Left ventricle myocardium superior (tissue), 1 donor: ENCODE measurements at places on chromosomes 12 and 14. TPM values are rescaled to one million over a fixed set of nuclear protein-coding genes. Genes with fewer than 3 reads are reported as not detected.

Gene SLC39A5
- total RNA-seq: not detected

DNA sequence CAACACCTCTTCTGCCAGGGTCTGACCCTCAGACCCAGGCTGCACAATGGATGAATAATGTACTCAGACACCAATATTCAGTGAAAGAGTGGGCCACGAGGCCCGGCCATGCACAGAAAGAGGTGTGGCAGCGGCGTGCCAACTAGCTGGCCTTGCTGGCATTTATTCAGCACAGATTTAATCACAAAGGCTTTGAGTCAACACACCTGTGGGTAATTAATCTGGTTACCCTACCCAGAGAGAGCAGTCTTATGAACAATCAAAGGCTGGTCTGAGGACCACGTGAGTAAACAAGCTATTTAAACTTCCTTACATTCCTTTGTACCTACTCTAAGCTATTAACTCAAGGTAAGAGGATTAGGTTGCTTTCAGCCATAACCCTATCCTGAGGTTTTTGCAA, 324.8 kb downstream of the C12orf50 start:
- no peak for DNase-seq

DNA sequence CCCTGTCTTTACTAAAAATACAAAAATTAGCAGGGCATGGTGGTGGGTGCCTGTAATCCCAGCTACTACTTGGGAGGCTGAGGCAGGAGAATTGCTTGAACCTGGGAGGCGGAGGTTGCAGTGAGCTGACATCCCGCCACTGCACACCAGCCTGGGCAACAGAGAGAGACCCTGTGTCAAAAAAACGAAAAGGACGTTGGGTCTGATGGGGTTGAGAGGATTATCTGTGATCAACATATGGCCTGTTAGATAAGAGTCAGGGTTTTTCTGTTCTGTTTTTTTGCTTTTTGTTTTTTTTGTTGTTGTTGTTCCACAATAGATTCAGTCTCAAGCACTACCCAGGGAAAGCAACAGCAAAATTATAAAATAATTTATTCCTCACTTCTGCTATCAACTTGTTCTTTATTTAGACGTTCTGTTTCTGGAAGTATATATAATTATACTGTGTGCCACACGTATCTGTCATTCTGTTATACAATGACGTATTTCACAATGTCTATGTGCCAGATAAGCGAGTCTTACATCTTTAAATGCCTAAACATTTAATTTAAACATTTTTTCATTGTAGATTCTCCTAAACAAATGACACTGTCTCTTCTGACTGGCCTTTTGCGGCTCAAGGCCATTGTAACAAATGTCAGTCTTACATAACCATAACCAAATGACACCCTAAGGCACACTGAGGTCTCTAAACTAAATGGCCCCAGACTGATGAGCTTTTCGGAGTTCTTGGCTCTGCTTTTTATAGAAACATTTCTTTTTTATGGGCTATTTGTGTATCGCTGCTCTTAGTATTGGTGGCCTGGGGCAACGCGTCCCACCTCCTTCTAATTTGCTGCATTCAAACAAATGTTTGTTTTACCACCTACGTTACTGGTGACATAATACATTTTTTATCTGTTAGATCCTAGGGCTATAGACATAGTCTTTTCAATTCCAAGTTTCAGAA, 7.2 kb upstream of the P2RX4 start:
- no peak for DNase-seq

DNA sequence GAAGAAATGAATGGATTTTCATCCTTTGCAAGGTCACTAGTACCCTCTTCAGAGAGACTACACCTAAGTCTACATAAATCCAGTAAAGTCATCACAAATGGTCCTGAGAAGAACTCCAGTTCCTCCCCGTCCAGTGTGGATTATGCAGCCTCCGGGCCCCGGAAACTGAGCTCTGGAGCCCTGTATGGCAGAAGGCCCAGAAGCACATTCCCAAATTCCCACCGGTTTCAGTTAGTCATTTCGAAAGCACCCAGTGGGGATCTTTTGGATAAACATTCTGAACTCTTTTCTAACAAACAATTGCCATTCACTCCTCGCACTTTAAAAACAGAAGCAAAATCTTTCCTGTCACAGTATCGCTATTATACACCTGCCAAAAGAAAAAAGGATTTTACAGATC, 40.8 kb downstream of the SPATA7 start:
- DNase-seq: no peak

DNA sequence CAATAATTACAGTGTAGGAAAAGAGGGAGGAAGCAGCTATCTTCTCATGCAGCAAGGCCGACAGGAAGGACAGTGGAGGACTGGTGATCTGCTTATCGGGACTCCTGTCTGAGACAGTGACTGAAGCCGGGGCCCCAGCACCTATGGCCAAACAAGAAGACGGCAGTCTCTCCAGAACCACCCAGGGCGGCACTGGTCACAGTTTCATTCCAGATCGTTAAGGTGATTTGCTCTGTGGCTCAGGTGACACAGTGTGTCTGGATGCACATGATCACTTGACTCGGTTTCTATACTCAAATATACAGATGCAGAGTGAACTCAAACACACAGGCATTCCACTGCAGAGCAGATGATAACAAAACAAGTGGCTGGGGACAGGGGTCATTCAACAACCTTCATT, 52.1 kb upstream of the CORO1C start:
- peak; percentile 28 for DNase-seq

GRCh38 chr12:21813751-21814150, 39.2 kb upstream of the KCNJ8 start:
- DNase-seq: no peak

DNA sequence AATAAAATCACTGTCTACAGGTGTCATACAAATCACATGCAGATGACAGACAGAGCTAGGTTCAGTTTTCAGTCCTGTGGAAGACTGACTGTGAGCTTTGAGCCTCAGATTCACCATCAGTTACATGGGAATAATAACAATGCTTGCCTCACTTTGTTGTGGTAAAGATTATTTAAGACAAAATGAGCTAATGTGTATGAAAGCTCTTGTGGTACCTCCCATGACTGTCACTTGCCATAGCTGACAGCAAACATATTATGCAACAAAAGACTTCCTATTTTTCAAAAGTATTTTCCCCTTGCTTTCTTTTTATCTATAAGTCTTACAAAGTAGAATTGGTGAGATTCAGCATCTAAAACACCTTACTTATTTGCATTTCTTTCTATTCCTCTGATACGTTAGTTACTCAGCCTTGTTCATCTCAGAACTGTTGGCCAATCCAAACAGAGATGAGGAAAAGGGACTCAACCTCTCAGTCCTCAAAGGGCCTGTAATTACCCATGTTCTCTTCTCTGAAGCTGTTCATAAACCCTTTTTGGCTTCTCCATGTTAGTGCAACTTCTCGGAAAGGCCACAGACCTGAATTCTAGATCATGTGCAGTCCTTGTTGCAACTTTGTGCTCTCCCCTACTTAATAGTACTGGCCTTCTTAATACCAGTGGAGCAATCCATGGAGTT, 8.8 kb upstream of the DDHD1 start:
- DNase-seq: no peak

- no peak for DNase-seq
Measured at GRCh38 chr12:60398547-60398946, 802.7 kb downstream of the SLC16A7 start.

- DNase-seq: no peak
Measured at GRCh38 chr14:96189281-96189711, 15.3 kb upstream of the BDKRB2 start.

GRCh38 chr14:100440207-100440631, 117.1 kb downstream of the SLC25A47 start:
- DNase-seq: peak; percentile 81

DNA sequence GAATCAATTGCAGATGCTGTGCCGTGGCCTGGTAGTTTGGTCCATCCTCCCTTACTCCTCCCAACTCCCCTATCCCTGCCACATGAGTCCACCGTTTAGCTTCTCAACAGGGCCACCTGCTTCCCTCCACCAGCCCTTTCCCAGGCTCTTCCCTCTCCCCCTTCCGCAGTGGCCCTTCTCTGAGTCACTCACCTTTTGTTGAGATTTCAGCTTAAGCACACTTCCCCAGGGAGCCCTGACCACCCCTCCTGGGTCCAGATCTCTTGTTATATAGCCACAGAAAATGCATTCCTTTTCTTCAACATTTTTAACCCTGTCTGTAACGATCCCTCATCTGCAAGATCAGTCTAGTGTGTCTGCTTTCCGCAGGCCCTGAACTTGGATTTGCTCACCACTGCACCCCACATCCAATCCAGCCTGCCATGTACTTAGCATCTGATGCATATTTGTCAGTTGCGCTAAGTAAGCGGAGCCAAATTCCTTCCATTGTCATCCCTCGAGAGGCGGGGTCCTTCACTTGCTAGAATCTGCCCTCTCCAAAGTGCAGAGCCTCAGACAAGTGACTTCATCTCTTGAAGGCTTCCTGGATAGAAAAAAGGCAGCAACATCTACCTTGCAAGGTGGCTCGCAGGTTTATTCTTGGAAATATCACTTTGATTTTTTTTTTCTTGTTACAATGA, 41.1 kb downstream of the TMEM63C start:
- DNase-seq: no peak

- DNase-seq: no peak
Measured at GRCh38 chr12:8554451-8555195, 13.9 kb upstream of the CLEC4E start.

- DNase-seq: no peak
Measured at GRCh38 chr12:25495331-25496097, 57.6 kb downstream of the LMNTD1 start.
